ENCODE measurements at places on chromosomes 11 and 22. TPM values are rescaled to one million over a fixed set of nuclear protein-coding genes. Genes with fewer than 3 reads are reported as not detected.

SAA4 gene
- total RNA-seq: not detected

SEC14L6 gene
- 0.18 TPM for total RNA-seq

MRGPRF gene
- 29.9 TPM for total RNA-seq

OSM gene
- total RNA-seq: not detected

APOL5 gene
- not detected for total RNA-seq
